Right renal pelvis (tissue), 4 donors: ENCODE measurements at places on chromosomes 16 and 17. TPM values are rescaled to one million over a fixed set of nuclear protein-coding genes. Genes with fewer than 3 reads are reported as not detected.

C17orf100 gene
- polyA plus RNA-seq: 12.5 TPM

ELMO3 gene
- polyA plus RNA-seq: 7.5 TPM

PPY gene
- 0.34 TPM for polyA plus RNA-seq

PRSS36 gene
- 1.8 TPM for polyA plus RNA-seq

TBX21 gene
- polyA plus RNA-seq: 0.37 TPM

CA4 gene
- 64.6 TPM for polyA plus RNA-seq

MTHFSD gene
- 27.5 TPM for polyA plus RNA-seq

TP53TG3D gene
- polyA plus RNA-seq: not detected

SLC16A6 gene
- polyA plus RNA-seq: 0.60 TPM

CACNG5 gene
- polyA plus RNA-seq: 2.9 TPM

MYOCD gene
- 4.2 TPM for polyA plus RNA-seq

SLC16A5 gene
- 28.5 TPM for polyA plus RNA-seq

GJD3 gene
- polyA plus RNA-seq: not detected

AATK gene
- polyA plus RNA-seq: 3.8 TPM

RNF227 gene
- 4.5 TPM for polyA plus RNA-seq

ADGRG3 gene
- 0.36 TPM for polyA plus RNA-seq

TMC5 gene
- polyA plus RNA-seq: 0.43 TPM

FBF1 gene
- 10.3 TPM for polyA plus RNA-seq
